ENCODE measurements at places on chromosomes 7 and 10.

- no peak for DNase-seq
Observed at GRCh38 chr7:143518521-143518920, 40.8 kb downstream of the TAS2R41 start.

- peak; percentile 87 for DNase-seq
Observed at GRCh38 chr7:51314726-51315125, 1.9 kb downstream of the COBL start.

GRCh38 chr10:17038627-17039026, 91.0 kb downstream of the CUBN start:
- DNase-seq: no peak

GRCh38 chr10:97355571-97355975, 21.0 kb upstream of the FRAT2 start:
- peak; percentile 42 for DNase-seq

DNA sequence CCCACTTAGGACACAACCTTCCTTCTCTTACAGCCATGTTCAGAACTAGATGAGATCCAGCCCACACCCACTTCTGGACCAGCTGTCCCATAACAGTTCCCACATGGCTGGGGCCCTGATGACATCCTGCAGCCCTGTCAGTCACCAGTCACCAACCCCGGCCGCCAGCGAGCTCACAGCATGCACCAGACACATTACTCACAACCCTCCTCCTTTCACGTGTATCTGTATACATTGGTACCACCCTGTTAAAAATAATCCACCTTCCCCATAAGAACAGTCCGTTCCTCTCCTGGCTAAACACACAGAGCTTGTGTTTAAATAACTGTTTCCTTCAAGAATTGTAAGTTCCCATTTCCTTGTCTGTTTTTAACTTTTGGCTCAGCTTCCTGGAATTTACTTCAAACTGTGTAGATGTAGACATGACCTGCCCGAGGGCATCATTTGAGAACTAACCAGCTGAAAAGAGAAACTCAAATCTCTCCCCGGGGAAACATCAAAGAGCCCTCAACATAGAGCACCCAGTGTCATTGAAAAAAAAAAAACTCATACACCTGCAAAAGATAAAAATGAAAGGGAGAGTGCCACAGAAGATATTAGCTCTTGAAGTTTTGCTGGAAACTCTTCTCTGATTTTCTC, 26.0 kb upstream of the PRLHR start:
- no peak for DNase-seq

DNA sequence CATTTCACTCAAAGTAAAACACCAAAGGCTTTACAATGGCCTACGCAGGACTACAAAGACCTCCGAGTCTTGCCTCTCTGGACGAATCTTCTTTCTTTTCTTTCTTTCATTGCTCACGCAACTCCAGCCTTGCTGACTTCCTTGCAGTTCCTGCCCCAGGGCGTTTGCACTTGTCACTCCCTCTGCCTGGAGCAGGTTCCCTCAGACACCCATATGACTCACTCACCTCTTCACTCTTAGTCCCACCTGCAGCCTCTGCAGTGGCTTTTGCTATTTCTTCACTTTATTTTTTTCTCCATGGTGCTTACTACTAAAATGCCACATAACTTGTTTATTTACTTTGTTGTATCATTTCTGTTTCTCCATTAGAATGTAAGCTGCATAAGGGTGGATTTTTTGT, 33.1 kb downstream of the GHRHR start:
- DNase-seq: no peak

- DNase-seq: no peak
Observed at GRCh38 chr10:115826396-115826795, 446.6 kb downstream of the GFRA1 start.

DNA sequence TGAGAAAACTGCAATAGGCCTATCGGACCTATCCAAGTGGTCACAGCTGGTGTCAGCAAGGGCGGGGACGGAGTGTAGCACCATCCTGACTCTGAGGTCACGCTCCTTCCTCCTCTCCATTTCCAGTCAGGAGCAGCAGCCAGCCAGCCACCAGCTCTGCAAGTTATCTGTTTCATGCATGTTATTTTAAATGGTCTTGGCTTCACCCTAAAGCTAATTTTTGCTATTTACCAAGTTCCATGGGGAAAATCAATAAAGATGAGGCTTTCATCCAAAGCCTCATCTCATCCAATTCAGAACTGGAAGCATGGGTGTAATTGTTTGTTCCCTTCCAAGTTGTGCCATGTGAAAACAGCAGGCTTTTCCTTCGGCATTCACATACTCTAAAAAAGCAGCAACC, 49.3 kb downstream of the ICA1 start:
- DNase-seq: no peak

GRCh38 chr10:13704964-13705363, 118.2 kb downstream of the PRPF18 start:
- no peak for DNase-seq

GRCh38 chr7:36310897-36311296, 78.8 kb upstream of the ANLN start:
- no peak for DNase-seq

- peak; percentile 94 for DNase-seq
Observed at GRCh38 chr7:141654551-141654950, 47.4 kb downstream of the DENND11 start.

DNA sequence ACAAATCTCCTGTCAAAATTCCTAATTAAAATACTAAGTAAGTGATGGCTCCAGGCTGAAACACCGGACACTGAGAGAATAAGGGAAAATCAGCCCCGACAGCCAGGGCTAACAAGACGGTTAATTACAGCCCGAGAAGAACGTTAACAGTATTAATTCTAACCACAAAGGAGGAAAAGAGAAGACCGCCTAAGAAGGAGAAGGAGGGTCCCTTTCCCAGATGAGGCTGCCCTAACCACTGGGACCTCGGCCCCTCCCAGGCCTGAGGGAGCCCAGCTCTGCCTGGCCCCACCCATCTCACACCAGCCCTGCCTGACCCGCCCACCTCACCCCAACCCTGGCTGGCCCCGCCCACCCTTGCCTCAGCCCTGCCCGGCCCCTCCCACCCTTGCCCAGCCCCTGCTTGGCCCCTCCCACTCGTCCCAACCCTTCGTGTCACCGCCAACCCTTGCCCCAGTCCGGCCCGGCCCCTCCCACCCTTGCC, 51.3 kb downstream of the PWWP2B start:
- no peak for DNase-seq

DNA sequence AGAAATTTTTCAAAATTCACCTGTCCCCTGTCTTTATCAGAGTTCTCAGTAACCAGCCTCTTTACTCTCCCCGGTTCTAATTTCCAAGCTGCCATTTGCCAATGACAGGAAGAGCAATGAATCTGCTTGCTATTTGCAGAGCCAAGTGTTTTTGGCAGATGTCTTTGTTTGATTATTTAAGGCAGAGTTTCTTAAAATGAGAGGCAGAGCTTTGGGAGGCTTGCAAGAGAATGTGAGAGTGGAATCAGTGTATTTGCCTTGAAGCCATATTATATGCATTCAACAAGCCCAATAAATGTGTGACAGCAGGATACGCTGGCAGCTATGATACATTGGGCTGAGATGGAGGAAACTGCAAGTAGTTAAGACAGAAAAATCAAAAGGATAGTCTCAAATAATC, 196.5 kb downstream of the PHF14 start:
- DNase-seq: peak; percentile 25

GRCh38 chr10:114042895-114043531, 653 bp upstream of the ADRB1 start:
- DNase-seq: peak; percentile 53

GRCh38 chr7:144629598-144629997, 206.3 kb downstream of the TPK1 start:
- DNase-seq: no peak

DNA sequence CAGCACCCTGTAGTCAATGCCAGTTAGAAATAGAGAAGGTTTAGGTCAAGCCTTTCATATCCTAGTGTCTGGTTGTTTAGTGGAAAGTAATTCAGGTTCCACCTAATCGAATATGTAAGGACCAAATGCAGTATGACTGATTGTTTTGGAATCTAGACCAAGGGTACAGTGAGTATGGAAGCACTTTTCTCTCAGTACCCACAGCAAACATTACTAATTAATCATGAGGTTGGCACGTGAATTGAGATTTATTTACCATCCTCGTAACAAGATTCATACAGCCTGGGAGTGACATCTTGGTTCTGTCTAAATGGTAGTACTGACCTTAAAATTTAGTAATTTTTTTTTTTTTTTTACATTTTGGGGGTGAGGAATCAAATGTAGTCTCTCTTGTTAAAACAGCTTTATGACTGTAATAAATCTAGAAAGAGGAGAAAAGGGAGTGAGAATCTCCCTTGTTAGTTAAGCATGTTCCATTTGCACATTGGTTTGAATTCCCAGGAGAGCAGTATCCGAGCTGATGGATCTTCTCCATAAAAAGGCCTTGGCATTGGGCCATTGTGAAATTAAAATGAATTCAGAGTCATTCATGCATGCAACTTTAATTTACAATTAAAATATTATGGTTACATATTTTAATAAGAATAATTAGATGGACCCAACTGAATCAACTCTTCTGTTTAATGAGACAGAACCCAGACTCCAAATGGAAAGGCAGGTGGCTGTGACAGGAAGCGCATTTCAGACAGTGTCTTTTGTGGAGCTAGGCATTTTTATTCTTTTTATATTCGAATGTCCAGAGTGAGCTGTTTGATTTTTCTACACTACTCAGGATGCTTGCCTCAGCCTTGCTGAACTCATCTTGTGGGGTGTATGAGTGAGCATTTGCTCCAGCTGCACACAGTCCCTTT, 57.6 kb downstream of the SNX10 start:
- no peak for DNase-seq

DNA sequence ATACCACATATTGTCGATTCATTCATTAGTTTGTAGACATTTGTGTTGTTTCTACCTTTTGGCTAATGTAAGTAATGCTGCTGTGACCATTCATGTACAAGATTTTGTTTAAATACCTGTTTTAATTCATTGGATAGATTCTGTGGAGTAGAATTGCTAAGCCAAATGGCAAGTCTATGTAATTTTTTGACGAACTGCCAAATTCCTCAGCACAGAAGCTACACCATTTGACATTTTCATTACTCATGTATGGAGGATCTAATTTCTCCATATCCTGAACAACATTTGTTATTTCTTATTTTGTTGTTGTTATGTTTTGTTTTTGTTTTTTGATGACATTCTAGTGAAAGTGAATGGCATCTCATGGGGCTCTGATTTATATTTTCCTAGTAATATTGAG, 1351.3 kb upstream of the SORCS1 start:
- no peak for DNase-seq

DNA sequence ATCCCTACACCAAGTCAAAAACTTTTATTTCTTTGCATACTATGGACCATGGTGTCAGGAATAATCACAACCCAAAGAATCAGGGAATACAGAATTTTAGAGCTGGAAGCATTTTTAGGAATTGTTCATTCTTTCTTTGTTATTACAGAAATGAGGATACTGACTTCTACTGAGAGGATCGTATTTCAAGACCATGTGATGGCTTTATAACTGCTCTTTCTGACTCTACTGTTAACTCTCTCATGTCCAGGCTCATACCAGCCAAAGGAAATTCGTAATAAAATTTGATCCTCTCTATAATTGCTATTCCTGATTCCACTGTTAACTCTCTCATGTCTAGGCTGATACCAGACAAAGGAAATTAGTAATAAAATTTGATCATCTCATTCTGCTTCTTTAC, 1050.9 kb upstream of the C7orf33 start:
- DNase-seq: no peak

- DNase-seq: peak; percentile 32
Observed at GRCh38 chr7:24836084-24836483, 78.8 kb upstream of the GSDME start.

DNA sequence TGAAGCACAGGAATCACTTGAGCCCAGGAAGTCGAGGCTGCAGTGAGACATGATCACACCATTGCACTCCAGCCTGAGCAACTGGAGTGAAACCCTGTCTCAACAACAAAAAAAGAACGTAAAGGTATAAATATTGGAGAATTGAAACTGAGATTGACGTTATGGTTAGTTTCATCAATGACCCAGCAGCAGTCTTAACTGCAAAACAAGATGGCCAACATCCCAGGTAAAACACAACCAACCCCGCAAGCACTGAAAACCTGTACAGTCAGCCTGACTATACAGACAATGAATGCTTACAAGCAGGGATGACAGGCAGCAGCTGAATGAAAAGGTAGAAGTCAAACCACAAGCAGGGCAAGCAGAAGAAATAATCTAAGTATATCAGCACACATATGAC, 34.7 kb downstream of the WAPL start:
- DNase-seq: no peak

GRCh38 chr7:151389768-151390597, 19.9 kb downstream of the WDR86 start:
- no peak for DNase-seq

GRCh38 chr10:72421885-72422540, 67.3 kb upstream of the DNAJB12 start:
- no peak for DNase-seq

GRCh38 chr10:132223156-132223590, 36.4 kb downstream of the DPYSL4 start:
- DNase-seq: peak; percentile 74

DNA sequence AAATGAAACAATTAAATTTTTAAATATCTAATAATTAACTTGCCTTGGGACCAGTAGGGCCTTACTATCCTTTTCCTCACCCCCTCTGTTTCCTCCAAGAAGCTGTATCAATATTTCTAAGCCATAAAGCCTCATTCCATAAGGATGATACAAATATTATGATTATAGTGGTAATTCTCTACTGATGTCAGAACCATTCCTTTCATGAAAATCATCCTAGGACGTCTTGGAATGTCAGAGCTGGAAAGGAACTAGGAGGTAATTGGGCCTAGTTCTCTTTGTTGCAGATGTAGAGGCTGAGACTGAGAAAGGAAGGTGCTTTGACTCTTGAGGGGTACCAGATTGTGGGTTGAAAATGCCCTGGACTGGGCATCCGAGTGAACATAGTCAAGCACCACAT, 766.7 kb upstream of the GHITM start:
- no peak for DNase-seq

DNA sequence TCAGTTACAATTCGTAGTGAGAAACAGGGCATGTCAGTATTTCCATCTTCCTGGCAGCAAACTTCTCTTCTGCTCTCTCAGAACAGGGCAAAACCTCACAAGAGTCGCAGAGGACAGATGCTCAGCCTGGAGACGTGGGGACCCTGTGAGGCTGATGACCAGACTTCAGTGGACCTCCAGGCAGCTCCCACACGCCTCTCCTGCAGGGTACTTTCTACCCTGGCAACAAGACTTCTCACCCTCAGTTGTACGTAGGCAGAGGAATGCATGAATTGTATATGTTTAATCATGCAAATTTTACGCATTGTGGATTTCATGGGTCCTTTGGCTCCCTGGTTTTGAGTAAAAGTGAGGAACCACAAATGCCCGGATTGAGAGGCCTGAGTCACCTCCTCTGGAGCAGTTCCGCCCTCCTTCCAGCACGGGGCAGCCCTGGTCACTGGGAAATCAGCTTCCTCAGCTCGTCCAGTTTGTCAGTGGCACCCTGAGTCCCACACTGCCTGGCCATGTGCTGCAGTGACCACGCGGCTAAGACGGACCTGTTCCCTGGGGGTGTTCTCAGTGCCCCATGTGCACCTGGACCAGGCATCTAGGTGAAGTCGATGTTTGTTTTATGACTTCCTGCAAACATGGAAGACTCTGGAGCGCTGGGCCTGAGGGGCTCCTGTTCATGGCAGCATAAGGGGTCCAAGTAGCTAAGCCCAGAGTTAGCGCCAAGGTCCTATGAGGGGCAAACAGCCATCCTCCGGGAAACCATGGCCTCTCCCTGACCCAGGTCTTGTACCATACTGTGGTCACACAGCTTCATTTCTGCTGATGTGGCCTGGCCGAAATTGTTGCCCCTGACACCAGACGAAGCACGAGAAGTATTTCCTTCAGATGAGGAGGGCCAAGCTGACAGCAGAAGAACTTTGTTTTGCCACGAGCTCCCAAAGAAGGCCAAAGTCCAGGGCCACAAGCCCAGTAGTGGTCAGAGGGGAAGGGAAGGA, 165.1 kb downstream of the TNS3 start:
- DNase-seq: no peak

GRCh38 chr10:97640868-97641811, 669 bp downstream of the PI4K2A start:
- peak; percentile 41 for DNase-seq

All from pons (tissue), 1 donor.